Stimulated activated CD8-positive, alpha-beta memory T cell treated with anti-CD3 and anti-CD28 coated beads, Interleukin-2, amount 100 ng/mL, for 1 hour (primary cell): ENCODE measurements at places on chromosomes 6 and 20.
A peak's percentile ranks its signal among the peaks of the same experiment; 100 is the strongest.

- DNase-seq: no peak
These were observed 105.3 kb upstream of the BMP5 start for GRCh38 chr6:55980627-55981211.

DNA sequence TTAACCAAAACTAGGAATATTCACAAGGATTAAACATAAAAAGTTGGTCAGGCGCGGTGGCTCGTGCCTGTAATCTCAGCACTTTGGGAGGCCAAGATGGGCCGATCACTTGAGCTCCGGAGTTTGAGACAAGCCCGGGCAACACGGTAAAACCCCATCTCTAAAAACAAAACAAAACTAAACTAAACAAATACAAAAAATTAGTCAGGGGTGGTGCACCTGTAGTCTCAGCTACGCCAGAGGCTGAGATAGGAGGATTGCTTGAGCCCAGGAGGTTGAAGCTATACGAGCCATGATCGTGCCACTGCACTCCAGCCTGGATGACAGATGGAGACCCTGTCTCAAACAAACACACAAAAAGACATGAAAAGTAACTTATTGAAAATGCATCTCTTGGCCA is 3.2 kb downstream of the PSORS1C2 start:
- DNase-seq: no peak

DNA sequence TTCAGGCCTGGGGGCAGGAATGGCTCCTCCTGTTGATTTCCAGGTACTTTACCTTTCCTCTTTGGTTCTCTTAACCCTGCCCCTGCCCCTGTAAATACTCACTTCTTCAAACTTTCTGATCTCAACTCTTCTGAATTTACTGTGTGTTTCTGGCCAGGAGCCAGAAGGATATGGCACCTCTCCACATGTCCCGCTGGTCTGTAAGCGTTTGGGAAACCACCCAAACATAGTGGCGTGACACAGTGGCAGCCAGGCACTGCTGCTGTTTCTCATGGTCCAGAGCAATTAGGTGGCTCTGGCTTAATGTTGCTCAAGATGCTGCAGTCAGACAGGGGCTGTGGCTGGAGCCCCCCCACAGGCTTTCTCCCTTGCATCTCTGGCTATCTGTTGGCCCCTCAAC is 374.5 kb downstream of the RNGTT start:
- DNase-seq: no peak

- DNase-seq: no peak
These were observed 108.0 kb upstream of the LRFN2 start for GRCh38 chr6:40695114-40695513.

DNA sequence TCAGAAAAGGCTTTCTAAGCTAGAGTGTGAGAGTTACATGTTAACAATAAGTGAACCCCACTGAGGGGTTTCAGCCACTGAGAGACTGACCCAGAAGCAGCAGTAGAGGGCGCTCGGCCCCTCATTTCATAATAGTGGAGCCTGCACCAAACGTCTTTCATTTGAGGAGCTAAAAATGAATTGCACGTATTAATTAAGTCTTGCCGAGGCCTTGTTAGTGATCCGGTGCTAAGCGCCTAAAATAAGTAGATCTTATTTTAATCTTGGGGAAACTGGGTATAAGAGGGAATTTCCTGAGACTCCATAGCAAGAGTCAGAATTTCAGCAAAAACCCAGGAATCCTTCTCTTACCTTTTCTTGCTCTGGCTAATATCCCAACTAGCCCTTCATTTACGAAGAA is 209.7 kb downstream of the FARS2 start:
- peak; percentile 35 for DNase-seq

DNA sequence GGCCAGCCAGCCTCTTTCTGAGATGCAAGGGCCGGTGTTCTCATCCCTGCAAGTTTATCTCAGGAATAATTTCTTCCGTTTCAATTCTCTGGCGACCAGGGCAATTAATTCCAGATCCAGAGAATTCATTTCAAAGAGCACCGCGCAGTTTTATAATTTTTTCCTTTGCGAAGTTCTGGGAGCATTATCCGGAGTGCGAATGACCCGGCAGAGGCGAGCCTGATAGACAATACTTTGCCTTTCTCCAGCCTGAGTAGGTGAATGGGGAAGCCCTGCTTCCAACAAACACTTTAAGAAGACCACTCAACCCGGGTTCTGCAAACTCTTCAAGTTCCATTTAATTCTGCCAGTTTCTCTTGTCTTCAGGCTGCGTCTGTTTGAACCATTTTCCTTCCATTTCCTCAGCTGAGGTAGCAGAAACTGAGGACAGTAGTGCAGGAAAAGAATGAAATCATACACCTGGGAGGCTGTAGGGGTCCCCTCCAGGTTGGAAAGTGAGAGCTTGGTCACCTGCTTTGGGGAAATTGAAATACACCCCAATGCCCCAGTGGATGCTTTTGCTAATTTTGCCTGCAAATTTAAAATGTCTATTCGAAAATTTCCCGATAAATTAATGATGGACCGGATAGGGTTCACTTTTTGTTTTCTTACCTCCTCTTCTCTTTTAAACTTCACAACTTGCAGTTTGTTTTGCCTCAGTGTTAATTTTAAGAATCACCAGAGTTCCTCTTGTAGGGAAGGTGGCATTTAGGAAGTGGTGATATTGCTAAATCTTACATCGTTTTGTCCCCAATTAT is 1.1 kb downstream of the VGLL2 start:
- DNase-seq: no peak
